ENCODE measurements at places on chromosomes 2 and 18. TPM values are rescaled to one million over a fixed set of nuclear protein-coding genes. Genes with fewer than 3 reads are reported as not detected.

- H3K4me3 ChIP-seq, result no peak overlapping the region
- H3K36me3 ChIP-seq, result no peaks in the 10 kb centered on the region
- H3K4me1 ChIP-seq, result no peaks in the 10 kb centered on the region
- DNase-seq, result no peak
Measured at GRCh38 chr2:188676010-188676400, 298.2 kb upstream of the COL3A1 start.

GRCh38 chr2:1234731-1235308 lies 178.4 kb upstream of the TPO start:
- no peak for DNase-seq
- H3K4me1 ChIP-seq, result no peaks in the 10 kb centered on the region
- no peak overlapping the region for H3K27ac ChIP-seq
- no peaks in the 10 kb centered on the region for H3K27me3 ChIP-seq
- H3K36me3 ChIP-seq, result no peaks in the 10 kb centered on the region

DNA sequence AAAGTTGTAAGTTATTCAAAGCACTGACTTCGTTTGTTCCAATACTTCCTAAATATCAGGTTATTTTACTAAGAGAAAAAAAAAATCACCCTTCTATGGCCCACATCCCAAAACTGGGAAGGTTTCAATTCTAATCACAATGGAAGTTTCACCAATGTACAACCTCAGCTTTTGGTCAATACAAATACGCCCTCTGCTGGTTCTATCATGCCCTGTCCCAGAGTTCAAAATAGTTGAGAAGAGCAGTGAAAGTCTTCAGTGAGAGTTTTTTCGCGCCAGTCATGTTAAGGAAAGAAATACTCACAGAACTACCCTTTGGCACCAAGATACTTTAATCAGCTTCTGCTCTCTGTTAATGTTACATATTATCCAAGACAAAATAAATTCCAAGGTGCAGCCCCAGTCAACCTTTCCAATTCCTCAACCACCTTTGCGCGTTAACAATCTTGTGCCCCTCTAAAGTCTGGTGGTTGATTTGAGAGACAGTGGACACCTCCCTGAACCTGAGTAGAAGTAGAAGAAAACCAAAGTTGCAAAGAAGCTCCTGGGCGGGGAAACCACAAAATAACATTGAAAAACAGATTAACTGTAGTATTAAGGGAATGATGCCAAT lies 59.9 kb downstream of the SUMO1 start:
- peaks cover 20% of the 10 kb centered on the region for H3K27me3 ChIP-seq
- no peak overlapping the region for H3K4me3 ChIP-seq
- peaks cover under 1% of the 10 kb centered on the region for H3K4me1 ChIP-seq
- no peaks in the 10 kb centered on the region for H3K36me3 ChIP-seq
- no peak overlapping the region for H3K27ac ChIP-seq
- DNase-seq, result peak; percentile 64

- peaks cover 54% of the 10 kb centered on the region for H3K27me3 ChIP-seq
- H3K27ac ChIP-seq, result no peak overlapping the region
- no peak for DNase-seq
- peaks cover 4% of the 10 kb centered on the region for H3K4me1 ChIP-seq
- no peaks in the 10 kb centered on the region for H3K36me3 ChIP-seq
Measured at GRCh38 chr2:238162251-238162845, 3.6 kb downstream of the ERFE start.

DNA sequence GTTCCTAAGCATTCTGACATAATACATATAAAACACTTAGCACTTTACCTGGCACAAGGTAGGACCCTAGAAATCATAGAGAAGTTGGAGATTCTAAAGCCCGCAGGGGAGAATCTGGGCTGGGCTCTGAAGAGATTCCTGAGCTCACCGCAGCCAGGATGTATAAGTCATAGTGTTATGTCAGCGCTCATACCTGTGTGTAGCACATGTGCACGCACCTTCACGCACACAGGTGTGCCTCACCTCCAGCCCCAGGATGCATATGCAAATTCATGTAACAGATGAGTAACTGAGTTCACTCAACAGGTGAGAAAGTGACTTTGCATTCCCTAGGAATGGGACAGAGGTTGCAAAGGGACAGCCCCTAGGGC lies 7.9 kb upstream of the SDC1 start:
- H3K4me1 ChIP-seq, result no peaks in the 10 kb centered on the region
- H3K27ac ChIP-seq, result no peak overlapping the region
- H3K27me3 ChIP-seq, result peaks cover 50% of the 10 kb centered on the region

DNA sequence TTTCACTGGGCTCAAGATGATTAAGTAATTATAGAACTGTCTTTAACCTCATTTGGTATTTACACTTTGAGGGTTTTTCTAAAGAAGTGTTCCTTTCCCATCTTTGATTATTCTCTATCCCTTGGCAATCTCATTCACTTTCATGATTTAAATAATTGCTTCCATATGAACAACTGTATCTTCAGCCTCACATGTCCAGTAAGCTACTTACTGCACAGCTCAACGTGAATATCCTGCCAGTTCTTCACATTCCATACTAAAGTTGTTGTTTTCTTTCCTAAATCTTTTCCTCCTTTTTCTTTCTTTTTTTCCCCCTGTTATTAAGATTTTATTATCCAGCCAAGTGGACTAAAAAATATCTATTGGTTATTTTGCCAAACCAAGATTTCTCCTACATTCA lies 37.7 kb downstream of the ZC3H15 start:
- no peaks in the 10 kb centered on the region for H3K4me1 ChIP-seq
- no peak overlapping the region for H3K27ac ChIP-seq
- no peak for DNase-seq
- H3K36me3 ChIP-seq, result peaks cover 13% of the 10 kb centered on the region
- no peaks in the 10 kb centered on the region for H3K27me3 ChIP-seq

- no peak overlapping the region for H3K4me3 ChIP-seq
- no peaks in the 10 kb centered on the region for H3K4me1 ChIP-seq
- H3K27me3 ChIP-seq, result peaks cover 35% of the 10 kb centered on the region
Measured at GRCh38 chr2:98308532-98308931, 37.7 kb upstream of the CNGA3 start.

DNA sequence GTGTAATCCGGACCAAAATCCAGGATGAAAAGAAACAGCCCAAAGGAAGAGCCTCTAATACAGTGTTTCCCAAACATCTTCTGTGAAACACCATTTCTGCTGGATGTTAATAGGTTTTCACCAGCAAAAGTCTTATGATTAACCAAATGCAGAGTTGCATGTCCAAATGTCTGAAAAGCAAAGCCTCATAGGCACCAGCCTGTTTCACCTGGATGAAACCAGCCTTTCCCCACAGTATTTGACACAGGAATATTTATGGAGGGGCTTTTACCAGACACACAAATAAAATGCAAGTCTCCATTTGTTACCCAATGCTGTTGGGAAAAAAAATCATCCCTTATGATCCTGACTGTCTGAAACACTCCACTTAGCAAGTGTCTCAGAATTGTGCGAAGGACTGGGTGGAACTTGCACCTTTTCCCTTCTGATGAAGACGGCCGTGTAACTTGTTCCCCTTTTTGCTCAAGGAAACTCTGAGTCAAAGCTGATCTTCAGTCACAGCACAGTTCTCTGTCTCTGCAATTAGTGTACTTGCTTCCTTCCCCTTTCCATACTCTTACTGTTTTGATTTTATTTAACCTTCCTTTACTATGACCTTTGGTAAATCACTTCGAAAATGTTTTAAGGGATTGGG lies 70.3 kb upstream of the IL1R2 start:
- H3K4me3 ChIP-seq, result no peak overlapping the region
- no peak overlapping the region for H3K27ac ChIP-seq
- peaks cover 12% of the 10 kb centered on the region for H3K27me3 ChIP-seq
- DNase-seq, result no peak
- H3K36me3 ChIP-seq, result peaks cover 5% of the 10 kb centered on the region

The CDH20 gene
- total RNA-seq, result not detected

Data from activated CD8-positive, alpha-beta memory T cell treated with anti-CD3 and anti-CD28 coated beads, Interleukin-2, amount 10 ng/mL, durations not matched to agents 7 days and 5 days (primary cell).